ENCODE measurements at places on chromosomes 4 and X.

GRCh38 chrX:142503967-142504643 lies 299.0 kb upstream of the MAGEC2 start:
- no peak for ATAC-seq

GRCh38 chr4:104489731-104490095 lies 5.0 kb downstream of the CXXC4 start:
- ATAC-seq = no peak

DNA sequence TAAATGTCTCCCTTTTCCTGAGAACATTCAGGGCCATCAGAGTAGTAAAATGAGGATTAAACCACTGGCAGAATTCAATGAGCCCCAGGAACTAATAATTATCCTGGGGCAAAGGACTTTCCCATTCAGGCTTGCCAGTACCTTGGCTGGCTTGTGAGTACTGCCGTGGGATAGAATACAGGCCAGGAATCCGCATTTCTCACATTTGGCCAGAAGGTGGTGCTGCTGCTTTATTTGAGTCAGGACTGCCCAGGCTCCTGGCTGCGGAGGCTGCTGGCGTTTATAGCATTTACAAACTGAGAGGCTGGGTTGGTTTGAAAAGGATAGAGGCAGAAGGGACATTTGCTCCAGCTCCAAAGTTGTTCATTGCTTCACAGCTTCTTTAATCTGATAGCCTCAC lies 91.4 kb downstream of the RTL9 start:
- ATAC-seq = peak; percentile 100

- ATAC-seq = peak; percentile 92
Observed at GRCh38 chr4:2402048-2402842, 16.2 kb downstream of the ZFYVE28 start.

- ATAC-seq = no peak
Observed at GRCh38 chr4:31620476-31620875, 900.3 kb downstream of the PCDH7 start.

DNA sequence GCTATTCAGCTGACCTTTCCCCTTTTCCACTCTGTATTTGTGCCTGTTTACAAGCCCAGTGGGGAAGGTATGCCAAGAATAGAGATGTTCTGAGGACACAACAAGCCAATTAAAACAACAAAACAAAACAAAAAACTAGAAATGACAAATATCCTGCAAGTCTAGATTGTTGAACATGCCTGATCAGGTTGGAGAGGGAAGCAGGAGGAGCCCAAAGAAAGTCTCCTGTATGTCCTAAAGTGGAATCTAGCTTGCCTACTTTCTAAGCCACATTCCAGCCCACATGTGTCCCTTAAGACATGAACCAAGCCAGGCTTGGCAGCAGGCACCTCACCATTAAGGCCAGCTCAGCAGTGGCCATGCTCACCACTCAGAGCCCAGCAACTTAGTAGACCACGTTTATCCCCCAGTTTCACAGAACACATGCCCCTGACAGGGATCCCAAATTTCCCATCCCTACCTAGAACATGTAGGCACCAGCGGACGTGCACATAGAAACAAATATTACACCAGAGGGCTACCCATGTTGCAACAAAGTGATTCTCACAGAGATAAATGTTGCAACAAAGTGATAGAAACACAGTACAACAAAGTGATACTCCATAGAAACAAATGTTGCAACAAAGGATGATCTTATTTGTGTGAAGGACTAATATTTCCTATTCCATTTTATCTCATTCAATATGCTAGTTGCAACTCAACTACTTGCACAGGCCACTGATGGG lies 48.3 kb downstream of the CD99L2 start:
- no peak for ATAC-seq

- ATAC-seq = no peak
Observed at GRCh38 chr4:184748251-184748652, 14.4 kb upstream of the CENPU start.

- no peak for ATAC-seq
Observed at GRCh38 chr4:185822791-185823190, 10.8 kb upstream of the SORBS2 start.

DNA sequence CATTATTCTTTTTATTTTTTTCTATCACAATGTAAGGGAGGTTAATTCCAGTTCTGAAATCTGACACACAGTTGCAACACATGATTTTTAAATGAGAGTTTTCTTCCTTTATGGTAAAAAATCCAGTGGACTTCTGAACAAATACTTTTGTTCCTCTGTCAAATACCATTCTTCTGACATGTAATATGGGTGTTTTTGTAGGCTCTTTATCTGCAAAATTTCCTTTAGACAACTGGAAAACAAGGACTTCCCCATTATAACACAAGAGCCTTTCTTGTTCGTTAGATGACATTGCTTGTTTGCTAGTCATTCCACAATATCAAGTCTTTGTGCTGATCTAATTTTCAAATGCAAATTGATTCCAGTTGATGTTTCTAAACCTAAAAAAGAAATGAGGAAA lies 7.7 kb downstream of the FANCB start:
- ATAC-seq = peak; percentile 22

GRCh38 chr4:6695660-6696610 lies 2.3 kb downstream of the S100P start:
- ATAC-seq = no peak

GRCh38 chr4:185210102-185210981 lies 944 bp downstream of the SNX25 start:
- peak; percentile 63 for ATAC-seq

DNA sequence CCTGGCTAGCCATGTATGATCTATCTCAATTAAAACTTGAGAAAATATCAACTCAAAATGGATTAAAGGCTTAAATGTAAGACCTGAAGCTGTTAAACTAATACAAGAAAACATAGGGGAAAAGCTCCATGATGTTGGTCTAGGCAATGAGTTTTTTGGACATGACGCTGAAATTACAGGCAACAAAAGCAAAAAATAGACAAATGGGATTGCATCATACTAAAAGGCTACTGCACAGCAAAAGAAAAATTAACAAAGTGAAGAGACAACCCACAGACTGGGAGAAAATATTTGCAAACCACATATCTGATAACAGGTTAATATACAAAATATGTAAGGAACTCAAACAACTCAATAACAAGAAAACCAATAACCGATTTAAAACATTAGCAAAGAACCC lies 8.4 kb downstream of the GC start:
- no peak for ATAC-seq

GRCh38 chrX:48938721-48939425 lies 18.5 kb downstream of the OTUD5 start:
- no peak for ATAC-seq

DNA sequence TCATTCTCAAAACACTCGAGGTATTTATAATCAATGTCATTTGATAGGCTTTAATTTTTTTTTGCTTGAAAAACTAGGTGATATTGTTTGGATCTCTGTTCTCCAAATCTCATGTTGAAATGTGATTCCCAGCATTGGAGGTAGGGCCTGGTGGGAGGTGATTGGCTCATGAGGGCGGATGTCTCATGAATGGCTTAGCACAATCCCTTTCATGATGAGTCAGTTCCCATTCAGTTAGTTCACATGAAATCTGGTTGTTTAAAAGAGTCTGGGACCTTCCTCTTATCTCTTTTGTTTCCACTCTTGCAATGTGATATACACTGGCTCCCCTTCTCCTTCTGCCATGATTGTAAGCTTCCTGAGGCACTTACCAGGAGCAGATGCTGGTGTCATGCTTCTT lies 638.7 kb downstream of the DMD start:
- no peak for ATAC-seq

Measured in SK-N-SH treated with all-trans-retinoic acid at 6 μM for 48 hours (cell line).